Effector memory CD8-positive, alpha-beta T cell (primary cell): ENCODE measurements at places on chromosomes 5 and 9.

DNA sequence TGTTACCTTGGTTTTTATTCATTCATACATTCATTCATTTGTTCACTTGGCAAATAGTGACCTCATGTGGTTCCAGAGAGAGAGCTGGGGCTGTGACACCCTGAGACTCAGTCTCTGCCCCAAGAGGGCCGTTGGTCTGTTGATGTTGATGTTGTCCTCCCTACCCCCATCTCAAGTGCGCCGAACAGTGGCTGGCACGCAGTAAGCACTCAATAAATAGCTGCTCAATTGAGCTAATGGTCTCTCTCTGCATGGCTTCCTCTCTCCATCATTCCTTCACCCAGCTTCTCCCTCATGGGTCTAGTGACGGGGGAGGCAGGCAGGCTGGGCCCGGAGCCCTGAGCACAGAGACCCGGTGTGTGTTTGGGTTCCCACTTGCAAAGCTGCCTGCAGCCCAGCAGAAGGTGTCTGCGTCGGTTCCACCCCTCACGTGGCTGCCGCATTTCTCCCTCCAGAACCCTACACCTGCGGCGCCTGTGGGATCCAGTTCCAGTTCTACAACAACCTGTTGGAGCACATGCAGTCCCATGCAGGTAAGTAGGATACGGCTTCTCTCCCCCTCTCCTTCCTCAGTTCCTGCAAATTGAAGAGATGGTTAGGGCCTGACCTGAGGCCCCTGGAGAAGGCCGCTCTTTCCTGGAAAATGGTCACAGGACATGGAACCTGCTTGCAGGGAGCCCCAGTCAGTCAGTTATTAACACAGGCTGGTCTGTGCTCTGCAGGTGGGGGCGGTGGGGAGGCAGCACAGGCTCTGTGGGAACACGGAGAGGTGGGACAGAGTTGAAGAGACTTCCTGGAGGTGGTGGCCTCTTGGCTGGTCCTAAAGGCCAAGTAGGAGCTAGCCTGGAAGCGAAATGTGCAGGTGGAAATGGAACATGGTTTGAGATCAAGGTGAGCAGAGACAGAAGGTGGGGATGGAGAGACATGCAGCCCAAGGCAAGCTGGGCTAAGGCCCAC, 42.0 kb downstream of the AMBP start:
- no peak for DNase-seq

- no peak for DNase-seq
Observed at GRCh38 chr9:78029551-78030295, 1.9 kb downstream of the GNAQ start.

- no peak for DNase-seq
Observed at GRCh38 chr5:109852371-109853155, 162.8 kb downstream of the MAN2A1 start.

DNA sequence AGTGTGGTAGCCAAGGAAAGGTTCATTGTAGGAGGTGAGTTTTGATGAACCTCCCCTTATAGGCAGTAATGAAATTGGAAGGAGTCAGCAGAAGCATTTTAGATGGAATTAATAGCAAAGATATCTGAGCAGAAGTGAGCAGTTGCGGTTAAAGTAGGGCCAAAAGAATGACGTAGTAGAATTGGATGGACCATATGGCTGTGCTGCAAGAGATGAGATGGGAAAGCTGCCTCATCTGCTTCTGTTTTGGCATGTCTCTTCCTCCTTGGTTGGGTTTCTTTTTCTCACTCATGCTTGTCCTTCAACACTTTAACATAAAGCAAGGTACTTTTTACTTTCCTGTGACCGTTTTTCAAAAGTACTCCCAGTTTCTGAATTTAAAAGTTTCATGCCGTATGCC, 55.8 kb downstream of the AQP7 start:
- no peak for DNase-seq

- DNase-seq = no peak
Observed at GRCh38 chr9:3699883-3700282, 174.1 kb upstream of the RFX3 start.

DNA sequence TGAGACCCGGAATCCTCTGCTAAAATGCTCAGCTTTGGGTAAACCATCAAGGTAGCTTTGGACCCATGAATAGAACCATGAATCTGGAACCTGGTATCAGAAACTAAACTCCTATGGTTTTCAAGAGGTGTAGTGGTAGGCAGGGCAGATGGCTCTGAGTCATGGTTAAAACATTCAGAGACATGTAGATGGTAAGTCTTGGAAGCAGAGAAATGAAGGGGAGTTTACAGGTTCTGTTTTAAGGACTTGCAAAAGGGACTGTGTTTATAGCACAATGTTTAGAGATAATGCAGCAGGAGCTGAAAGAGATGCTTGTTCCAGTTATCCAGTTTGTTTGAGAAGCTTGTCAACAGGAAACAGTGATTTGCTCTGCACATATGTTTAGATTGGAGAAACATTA, 36.0 kb upstream of the FBN2 start:
- DNase-seq = no peak

DNA sequence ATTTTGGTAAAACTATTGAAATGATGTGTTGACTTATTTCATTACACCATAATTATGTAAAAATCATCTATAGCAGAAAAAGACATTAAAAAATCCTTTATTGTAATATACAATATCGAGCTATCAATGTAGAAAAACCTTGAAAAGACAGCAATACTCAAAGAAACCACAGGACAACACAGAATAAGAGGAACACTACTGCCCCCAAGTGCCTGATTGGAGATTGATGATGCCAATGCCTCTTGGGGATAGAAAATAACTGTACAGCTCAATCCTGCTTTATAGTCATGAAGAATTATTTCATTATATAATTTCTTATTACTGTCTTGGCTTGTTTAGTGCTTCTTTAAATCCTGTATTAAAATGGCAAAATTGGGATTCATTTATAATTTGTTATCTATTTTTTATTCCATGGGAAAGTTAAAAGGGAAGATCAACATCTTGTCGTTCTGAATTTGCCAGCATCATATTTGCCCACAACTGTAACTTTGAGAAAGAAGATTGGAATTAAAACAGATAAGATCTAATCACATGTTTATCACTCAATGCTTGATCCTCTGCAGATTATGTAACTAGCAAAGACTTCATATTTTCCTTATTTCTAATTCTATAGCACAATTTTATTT, 337.5 kb downstream of the CDH9 start:
- no peak for DNase-seq

- no peak for DNase-seq
Observed at GRCh38 chr9:88969646-88970373, 21.5 kb upstream of the S1PR3 start.

DNA sequence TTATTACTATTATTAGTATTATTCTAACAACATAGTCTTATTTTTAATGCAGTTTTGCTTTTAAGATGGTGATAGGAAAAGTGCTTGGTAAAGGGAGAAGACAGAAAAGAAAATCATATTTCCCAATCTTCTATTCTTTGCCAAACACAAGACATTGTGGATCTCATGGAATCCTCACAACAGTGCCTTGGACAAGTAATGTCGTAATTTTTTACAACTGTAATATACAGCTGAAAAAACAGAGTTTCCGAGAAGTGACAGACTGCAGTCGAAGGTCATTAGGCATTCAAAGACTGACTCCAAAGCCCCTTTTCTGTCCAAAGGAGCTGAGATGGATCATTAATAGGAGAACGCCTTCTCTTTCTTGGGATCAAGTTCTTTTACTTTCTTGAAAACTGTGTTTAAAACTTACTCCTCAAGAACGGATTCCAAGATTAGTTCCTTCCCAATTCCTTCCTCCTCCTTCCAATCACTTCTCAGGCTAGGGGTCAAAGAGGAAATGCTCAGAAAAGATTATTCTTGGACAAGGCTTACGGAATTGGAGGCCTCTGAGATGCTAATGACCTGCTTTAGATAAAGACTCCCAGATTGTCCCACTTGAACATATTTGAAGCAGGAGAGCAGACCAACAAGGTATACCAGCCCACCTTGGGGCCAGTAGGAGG, 24.3 kb upstream of the TRIM32 start:
- no peak for DNase-seq

GRCh38 chr5:68446487-68446894, 230.9 kb downstream of the PIK3R1 start:
- no peak for DNase-seq

GRCh38 chr5:122581629-122582028, 193.3 kb upstream of the SNX2 start:
- no peak for DNase-seq

- no peak for DNase-seq
Observed at GRCh38 chr9:76913467-76913866, 7.6 kb upstream of the PRUNE2 start.

DNA sequence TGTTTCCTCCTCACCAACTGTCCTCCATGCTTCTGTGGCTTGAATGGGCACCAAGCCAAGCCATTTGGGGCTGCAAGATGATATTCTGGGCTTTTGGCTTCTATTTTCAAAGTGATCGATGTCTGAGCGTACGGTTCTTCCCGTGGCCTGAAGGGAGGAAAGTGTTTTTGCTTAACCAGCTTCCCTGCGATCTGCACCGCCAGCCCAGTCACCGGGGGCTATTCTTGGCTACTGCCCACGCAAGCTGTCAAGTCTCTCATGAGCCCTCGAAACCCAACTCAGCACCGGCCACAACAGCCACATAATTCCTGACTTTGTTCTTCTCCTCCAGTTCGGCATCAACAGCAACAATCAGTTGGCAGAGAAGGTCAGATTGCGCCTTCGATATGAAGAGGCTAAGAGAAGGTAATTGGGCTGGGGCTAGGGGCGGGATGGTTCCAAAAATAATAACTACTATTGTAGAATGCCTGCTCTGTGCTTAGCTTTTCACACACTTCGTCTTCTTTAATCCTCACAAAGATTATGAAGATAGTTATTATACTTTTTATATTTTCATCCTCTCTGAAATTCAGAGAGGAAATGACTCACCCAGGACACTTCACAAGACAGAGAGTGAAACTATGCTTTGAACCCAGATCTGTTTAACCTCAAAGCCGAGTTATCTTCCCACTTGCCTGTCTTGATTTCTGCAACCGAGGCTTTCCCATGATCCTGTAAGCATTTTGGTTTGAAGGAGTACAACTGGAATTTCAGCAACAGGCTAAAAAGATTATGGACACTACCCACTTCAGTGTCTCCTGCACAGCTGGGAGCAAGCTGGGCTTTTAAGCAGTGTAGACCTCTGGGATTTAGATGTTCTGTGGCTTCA, 76.4 kb upstream of the RARS1 start:
- DNase-seq = no peak

DNA sequence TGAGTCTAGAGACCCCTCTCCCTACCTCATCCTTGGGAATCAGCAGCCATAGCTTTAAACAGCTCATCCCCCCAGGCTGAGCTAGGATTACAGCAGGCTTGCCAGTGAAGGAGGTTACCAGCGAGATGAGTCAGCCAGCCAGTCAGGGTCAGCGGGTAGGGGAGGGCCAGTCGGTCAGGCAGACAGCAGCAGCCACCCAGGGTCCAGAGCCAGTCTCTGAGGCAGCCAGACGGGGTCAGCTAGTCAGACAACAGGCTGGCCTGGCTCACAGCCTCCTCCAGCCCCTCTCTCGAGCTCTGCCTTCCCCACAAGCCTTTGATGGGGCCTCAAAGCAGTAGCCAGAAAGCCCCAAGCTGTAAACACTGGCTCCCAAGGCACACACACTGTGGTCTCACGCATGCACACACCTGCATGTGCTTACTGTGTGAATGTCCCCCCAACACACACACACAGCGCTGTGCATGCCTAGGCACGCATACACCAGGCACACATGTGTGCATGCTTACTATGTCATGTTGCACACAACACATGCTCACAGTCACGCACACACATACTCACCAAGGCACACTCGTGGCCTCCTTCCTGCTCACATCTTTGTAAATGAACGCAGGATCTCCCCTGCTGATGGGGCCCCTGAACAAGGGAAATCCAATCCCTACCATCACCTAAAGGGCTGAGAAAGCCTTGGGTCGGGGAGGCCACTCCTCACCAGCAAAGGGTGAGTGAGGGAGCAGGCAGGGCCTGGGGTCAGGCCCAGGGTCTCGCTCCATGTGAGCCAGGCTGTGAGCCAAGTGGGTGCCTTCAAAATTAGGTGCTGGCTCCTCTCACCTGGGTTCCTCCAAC, 28.2 kb upstream of the CPLX2 start:
- DNase-seq = no peak

DNA sequence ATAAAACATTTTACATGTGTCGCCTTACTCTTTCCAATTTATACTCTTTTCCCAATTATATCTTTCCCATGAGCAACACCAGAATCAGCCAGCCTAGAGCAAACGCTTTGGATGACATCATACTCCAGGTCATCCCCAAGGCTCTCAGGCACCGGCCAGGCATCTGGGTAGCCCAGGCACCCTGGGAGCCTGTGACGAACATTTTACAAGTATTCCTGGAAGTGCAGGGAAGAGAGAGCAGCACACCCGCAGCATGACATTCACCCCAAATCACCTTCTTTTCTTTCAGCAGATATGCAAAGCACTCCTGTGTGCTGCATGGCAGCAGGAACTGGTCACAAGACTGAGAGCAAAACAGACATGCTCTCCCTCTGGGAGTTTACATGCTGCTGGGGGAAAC, 75.7 kb upstream of the SMIM23 start:
- no peak for DNase-seq

DNA sequence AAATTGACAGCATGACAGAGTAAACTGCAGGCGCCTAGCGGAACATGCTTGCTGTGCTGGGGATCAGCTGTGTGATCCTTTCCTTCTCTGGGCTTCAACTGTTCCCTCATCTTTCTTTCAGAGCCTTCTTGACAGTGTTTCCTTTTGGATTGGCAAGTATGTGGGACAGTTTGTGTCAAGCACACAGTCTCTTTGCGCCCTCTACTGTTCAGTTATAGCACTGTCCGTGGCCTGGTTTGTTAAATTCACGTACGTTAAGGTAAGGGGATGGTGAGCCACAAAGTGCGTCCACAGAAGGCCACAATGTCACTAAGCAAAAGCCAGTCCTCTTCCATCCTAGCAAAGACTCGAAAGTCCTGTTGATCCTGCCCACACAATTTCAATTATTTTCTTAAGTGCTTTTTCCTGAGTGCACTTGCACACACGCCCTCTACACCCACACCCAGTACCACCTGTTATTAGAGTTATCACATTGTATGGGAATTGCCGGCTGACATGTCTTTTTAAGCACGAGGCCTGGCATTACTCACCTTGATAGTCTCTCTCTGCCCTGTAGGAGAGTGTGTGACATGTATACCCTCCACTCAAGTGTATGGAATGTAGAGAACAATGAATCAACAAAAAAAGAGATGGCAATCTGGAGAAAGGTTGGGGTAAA, 22.5 kb upstream of the PTPN3 start:
- DNase-seq = no peak

GRCh38 chr5:36261186-36261585, 19.5 kb upstream of the NADK2 start:
- DNase-seq = no peak

DNA sequence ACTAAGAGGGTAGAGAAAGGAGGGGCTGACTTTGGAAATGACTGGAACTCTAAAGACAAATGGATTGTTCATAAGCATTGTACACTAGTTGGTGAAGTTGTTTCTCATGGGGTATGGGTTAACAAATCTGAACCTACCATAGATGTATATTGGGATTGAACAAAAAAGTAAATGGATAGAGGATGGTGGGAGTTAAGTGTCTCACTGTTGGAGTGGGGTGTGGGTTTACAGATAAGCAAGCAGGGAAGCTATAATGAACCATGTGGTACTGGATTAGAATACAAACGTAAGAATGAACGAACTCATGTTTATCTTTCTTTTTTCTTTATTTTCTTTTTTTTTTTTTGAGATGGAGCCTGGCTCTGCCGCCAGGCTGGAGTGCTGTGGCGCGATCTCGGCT, 17.8 kb downstream of the GNG10 start:
- no peak for DNase-seq

GRCh38 chr5:109929376-109929775, 239.6 kb downstream of the MAN2A1 start:
- DNase-seq = no peak
